ENCODE measurements at places on chromosomes 2 and 18.

- no peak for DNase-seq
These were observed 11.1 kb downstream of the RTTN start for GRCh38 chr18:70194227-70194890.

- DNase-seq, result no peak
These were observed 434.9 kb upstream of the MYT1L start for GRCh38 chr2:2765839-2766495.

- DNase-seq, result no peak
These were observed 47.1 kb downstream of the MREG start for GRCh38 chr2:215966274-215966673.

GRCh38 chr2:154261473-154262027, 389.8 kb downstream of the GALNT13 start:
- DNase-seq, result no peak

- peak; percentile 16 for DNase-seq
These were observed 34.0 kb downstream of the EML6 start for GRCh38 chr2:54757500-54757899.

- no peak for DNase-seq
These were observed 219.8 kb downstream of the SH3BP4 start for GRCh38 chr2:235171550-235172031.

- no peak for DNase-seq
These were observed 22.2 kb downstream of the TANC1 start for GRCh38 chr2:158990397-158991214.

DNA sequence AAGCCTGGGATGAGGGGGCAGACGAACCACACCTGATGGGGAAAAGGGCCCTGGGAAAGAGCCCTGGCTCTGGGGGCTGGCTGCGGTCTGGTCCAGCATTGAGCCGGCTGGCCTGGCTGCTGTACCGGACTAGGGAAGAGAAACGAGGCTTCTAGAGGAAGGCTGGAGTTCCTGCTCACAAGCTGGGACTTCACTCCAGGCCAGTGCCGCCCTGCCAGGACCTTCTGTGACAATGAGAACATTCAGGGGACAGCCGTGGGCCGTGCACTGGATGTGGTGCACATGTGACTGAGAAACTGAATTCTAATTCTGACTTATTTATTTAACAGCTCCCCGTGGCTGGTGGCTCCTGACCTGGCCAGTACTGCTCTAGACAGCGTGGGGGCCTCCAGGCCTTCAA, 269.3 kb downstream of the HDAC4 start:
- no peak for DNase-seq

GRCh38 chr2:1514391-1515072, 101.3 kb downstream of the TPO start:
- no peak for DNase-seq

DNA sequence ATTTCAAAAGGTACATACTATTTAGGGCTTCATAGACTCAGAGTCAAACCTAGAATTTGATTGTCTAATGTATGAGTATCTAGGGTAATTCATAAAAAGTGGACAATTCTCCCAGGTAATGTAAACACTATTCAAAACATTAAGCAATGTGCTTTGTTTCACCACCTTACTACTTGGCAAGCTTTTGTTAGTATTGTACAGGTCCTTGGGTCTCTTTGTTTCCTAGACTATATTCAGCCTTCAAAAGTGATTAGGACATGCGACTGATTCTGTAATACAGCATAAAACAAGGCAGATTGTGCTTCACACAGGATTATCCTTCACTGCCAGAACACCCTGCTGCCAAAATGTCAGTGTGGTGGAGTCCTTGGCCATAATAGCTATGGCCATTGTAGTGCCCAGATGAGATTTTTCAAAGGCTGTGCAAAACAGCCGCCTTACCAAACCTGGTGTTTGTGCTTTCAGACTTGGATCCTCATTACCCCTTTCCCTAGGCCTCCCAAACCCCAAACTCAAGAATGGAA, 90.1 kb upstream of the CAVIN2 start:
- DNase-seq, result no peak
